ENCODE measurements at places on chromosomes 4 and X. TPM values are rescaled to one million over a fixed set of nuclear protein-coding genes. Genes with fewer than 3 reads are reported as not detected.

GRCh38 chrX:130085551-130086446 is 24.5 kb downstream of the ELF4 start:
- no peak overlapping the region for H3K4me3 ChIP-seq
- no peaks in the 10 kb centered on the region for H3K36me3 ChIP-seq
- 0 out of 2 replicates have a peak overlapping the region, but pooled peaks have one; percentile 18 for H3K27ac ChIP-seq
- no peaks in the 10 kb centered on the region for H3K27me3 ChIP-seq
- peak; percentile 16 for DNase-seq

DNA sequence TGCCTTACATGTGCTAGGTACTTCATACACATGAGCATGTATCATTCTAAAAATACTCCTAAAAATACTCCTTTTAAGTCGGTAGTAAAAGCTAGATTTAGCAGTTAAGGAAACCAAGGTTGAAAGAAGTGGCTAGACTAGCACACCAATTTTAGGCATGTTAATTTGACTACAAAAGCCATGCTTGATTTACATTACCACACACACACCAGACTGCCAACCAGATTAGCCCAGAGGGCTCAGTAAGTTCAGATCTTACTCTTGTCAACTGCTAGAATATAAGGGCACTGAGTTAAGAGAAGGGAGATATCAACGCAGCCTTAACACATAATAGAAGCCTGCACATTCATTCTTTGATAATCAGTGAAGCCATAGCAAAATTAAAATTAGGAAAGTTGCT is 117.9 kb downstream of the MID1IP1 start:
- no peak overlapping the region for H3K27ac ChIP-seq
- no peak for DNase-seq
- H3K36me3 ChIP-seq = no peaks in the 10 kb centered on the region
- H3K27me3 ChIP-seq = no peaks in the 10 kb centered on the region

DNA sequence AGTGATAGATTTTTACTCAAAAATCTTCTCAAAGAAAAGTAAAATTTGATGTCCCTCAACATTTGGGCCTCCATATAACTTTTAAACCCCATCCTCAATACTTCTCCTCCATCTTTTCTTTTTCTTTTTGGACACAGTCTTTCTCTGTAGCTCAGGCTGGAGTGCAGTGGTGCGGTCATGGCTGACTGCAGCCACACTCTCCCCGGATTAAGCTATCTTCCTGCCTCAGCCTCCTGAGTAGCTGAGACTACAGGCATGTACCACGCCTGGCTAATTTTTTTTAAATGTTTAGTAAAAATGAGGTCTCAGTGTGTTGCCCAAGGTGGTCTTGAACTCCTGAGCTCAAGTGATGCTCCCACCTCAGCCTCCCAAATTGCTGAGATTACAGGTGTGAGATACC is 33.1 kb downstream of the KDM6A start:
- peaks cover 26% of the 10 kb centered on the region for H3K4me1 ChIP-seq
- no peak overlapping the region for H3K4me3 ChIP-seq
- no peak for DNase-seq
- no peaks in the 10 kb centered on the region for H3K27me3 ChIP-seq

DNA sequence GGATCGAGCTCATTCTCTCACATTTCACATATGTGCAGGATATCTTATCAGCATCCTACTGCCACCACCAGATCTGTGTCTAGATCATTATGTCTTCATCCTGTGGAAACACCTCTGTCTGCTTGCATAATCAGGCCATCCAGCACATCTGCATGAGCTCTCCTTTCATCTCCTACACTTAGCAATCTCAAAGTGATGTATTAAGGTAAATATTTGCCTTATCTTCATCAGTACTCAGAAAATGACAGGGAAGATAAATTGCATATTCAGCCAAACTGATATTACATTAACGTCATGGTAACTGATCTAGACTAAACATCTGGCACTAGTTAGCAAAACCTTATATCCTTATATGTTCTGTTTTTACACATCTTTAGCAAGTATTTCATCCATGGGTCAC is 207.3 kb upstream of the PABPC4L start:
- no peaks in the 10 kb centered on the region for H3K4me1 ChIP-seq
- H3K27ac ChIP-seq = no peak overlapping the region
- H3K4me3 ChIP-seq = no peak overlapping the region

Gene PFKFB1
- polyA plus RNA-seq = not detected

Gene CCDC149
- 8.3 TPM for polyA plus RNA-seq

Gene TMEM35A
- 0.37 TPM for polyA plus RNA-seq
